SK-N-SH treated with all-trans-retinoic acid at 6 μM for 48 hours (cell line): ENCODE measurements at places on chromosomes 4 and X.
A peak's percentile ranks its signal among the peaks of the same experiment; 100 is the strongest.

GRCh38 chrX:132001127-132001526 is 22.0 kb upstream of the STK26 start:
- no peak for ATAC-seq

DNA sequence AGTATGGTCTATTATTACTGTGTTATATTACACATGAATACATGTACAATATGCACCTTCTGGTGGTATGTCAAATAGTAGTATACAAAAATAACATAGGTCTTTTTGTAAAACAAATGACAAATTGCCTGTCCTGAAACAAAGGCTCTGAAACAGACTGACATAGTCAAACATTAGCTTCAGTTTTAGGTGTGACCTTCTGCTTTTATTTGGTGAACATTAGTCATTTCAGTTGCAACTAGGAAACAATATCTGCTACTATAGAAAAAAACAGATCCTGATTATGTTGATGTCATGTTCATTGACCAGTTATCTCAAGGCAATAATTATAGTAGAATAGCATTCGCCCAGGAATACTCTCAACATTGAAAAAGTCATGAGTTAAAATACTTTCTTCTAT is 123.0 kb downstream of the CHRNA9 start:
- no peak for ATAC-seq

- ATAC-seq, result no peak
Observed at GRCh38 chrX:20007962-20008622, 17.2 kb upstream of the BCLAF3 start.

GRCh38 chr4:102560571-102561341 is 59.6 kb downstream of the NFKB1 start:
- no peak for ATAC-seq

DNA sequence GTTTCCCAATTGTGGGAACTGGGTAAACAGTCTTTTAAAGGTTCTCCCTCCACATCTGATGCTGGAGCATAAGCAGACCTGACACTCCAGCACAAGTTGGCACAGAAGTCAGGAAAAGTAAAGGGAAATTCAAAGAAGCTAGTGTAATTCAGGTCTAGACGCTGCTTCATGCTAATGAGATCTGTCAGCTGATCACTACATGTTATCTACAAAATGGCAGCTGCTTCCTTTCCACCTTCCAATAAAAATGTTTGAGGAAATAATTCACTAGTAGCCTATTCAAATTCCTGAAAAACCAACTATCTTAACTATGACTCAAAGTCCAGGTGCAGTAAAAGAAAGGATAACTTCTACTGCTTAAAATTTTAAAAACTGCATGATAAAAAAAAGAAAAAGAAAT is 29.3 kb downstream of the DCAF8L2 start:
- ATAC-seq, result no peak

GRCh38 chr4:88570001-88570400 is 22.3 kb upstream of the HERC3 start:
- ATAC-seq, result peak; percentile 31; the same call in 1 of the 3 replicates

DNA sequence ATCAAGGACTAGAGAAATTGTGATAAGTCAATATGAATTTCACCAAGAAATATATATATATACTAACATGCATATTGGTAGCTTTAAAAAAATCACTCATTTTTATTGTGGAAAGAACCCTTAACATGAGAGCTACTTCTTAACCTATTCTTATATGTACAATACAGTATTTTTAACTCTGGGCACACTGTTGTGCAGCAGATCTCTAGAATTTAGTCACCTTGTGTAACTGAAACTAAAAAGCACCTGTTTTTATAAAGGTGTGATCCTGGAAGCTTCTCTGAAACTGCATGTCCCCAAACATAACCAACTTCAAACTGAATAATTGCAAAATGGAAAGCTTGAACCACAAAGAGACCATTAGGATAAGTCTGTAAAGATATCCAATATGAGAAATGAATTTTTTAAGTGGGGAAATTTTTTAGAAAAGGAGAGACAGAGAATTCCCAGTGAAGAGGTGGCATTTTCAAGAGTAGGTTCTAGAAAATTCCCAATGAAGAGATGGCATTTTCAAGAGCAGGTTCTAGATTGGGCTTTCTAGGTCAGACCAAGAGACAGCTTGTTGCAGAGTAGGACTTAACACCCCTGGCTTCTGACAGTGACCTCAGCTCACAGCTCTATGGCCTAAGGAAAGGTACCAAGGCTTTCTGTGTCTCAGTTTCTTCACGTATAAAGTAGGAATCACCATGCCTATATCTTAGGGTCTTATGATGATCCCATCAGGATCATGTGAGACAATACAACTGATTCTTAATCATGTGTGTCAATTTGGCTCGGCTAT is 22.0 kb upstream of the PPARGC1A start:
- no peak for ATAC-seq

DNA sequence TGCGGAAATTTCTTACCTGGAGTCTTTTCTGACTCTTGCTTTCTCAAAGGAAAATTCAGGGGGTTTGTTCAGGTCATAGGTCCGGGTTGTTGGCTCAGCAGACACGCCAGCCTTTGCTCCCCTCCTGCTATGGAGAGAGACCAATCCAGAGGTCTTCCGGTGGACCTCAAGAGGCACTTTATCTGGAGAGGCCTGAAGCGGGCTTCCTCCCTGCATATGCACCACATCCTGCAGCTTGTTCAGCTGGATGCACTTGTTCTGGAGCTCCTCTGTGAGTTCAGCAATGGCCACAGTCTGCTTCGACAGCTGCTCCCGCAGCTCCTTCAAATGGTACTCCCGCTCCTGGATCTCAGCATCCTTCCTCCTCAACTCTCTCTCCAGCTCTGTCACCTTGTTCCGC is 10.5 kb downstream of the PRKG2 start:
- ATAC-seq, result no peak
